Left lobe of liver (tissue), 2 donors: ENCODE measurements at places on chromosomes 4 and X. TPM values are rescaled to one million over a fixed set of nuclear protein-coding genes. Genes with fewer than 3 reads are reported as not detected.

DNA sequence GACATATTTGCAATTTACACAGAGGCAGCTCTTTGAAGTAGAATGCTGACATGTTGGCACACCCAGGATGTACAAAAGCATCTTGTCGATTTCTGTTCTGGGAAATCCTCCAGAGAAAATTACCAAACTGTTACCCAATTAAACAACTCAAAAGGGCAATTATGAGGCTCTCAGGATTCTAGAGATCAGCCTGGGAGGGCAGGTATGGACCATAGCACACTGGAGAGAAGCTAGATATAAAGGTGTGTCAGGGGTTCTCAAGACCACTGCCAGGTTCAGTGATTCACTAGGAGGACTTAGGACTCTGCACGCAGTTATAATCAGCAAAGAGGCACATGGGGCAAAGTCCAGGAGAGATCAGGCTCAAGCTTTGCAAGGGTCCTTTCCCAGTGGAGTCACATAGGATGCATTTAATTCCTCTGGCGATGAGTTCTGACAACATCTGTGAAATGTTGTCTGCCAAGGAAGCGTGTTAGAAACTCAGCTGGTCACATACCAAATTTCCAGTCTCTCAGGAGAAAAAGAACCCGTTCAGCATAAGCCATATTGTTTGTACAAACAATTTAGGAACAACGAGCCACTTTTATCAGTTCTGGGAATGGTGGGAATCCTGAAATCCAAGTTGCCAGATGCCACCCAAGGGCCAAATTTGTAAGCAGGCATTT, 100.8 kb downstream of the SYTL5 start:
- peak; percentile 40 for DNase-seq

GRCh38 chr4:184251670-184251980, 34.0 kb upstream of the ENPP6 start:
- DNase-seq, result no peak

- no peak for DNase-seq
Observed at GRCh38 chrX:122196343-122196742, 987.7 kb upstream of the GRIA3 start.

NHS gene
- 0.10 TPM for total RNA-seq

PRSS48 gene
- total RNA-seq, result not detected

DNA sequence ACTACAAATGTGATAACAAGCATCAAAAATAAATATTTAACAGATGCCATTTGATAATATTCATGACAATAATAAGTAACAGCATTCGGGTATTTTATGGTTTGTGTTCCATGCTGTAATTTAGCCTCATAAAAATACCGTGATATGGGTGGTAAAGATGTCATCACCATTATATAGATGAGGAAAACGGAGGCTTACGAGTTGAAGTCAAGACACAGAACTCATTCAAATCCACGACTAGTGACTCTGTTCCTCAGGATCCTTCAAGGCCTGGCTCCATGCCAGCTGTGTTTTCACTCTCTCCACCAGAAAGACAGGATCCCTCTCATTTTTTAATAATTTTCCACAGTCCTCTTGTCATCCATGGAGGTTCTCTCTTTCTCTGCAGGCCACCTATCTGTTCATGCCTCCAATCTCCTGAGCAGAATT, 94.5 kb downstream of the APBB2 start:
- DNase-seq, result no peak

S100P gene
- total RNA-seq, result 2.3 TPM

DNA sequence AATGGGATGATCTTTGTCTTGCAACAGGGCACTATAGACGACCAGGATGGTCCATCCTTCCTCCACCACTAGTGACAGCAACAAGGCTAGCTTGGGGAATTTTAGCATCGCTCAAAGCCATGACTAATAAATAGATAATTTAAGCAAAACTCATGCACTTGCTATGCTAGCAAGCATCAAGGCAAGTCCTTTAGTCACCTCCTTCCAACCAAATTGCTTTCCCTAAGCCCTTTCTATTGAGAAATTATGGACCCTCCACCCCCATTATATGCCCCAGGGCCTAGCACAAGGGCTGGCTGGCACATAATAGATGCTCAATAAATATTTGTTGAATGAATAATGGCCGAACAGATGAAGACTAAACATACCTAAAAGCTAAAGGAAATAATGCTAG, 28.6 kb downstream of the SLC16A2 start:
- no peak for DNase-seq

DAPP1 gene
- 0.78 TPM for total RNA-seq

GYG2 gene
- total RNA-seq, result 16.7 TPM

GRCh38 chr4:24937176-24937916, 24.5 kb upstream of the CCDC149 start:
- DNase-seq, result no peak

- no peak for DNase-seq
Observed at GRCh38 chr4:632926-633325, 7.6 kb downstream of the PDE6B start.

GRCh38 chr4:99379571-99379970, 27.0 kb upstream of the ADH1C start:
- DNase-seq, result no peak

- DNase-seq, result no peak
Observed at GRCh38 chr4:2386717-2387116, 31.7 kb downstream of the ZFYVE28 start.

CYBB gene
- total RNA-seq, result 6.8 TPM

DNA sequence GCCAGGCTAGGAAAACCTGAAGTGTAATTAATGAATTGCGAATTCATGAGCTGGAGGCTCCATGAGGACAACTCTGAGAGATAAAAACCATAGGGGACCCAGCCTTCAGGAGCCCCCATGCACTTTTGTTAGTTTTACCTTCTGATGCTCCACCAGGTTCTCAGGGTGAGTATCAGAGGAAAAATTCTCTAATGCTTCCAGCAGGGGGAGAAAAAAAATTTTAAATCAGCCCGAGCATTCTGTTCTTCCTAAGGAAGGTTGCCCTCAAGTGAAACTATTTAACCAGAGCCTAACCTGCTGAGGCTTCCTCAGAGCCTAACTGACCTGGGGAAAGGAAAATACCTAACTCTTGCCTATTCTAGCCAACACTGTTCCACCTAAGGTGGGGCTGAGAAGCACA, 552.6 kb downstream of the PPARGC1A start:
- DNase-seq, result no peak
